ENCODE measurements at places on chromosomes 5 and 9. TPM values are rescaled to one million over a fixed set of nuclear protein-coding genes. Genes with fewer than 3 reads are reported as not detected.

DNA sequence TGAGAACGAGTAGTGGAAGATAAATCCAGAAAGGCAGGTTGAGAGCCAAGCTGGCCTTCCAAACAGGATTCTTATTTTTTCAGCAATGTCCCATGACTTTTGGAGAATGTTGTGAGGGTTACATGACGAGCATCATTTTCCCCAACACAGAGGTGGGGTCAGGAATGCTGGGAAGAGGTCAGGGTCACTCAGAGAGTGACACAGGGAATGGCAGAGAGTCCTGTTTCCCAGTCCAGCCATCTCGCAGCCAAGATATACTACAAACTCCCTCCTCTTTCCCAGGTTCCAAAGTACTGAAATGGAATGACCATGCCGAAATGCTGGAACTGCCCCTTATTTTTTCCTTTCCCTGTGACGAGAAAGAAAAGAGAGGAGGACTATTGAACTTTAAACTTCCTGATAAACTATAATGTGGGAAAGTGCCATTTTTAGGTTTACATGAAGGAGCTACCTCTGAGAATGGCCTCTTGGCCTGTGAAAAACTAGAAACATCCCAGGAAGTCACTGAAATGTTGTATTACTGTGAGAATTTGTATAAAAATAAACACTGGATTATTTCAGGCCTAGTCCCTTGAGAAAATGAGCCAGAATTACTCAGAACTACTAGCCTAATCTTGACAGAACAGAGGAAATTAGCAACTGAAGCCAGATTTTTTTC is 420.4 kb downstream of the CETN3 start:
- no peak for DNase-seq

DNA sequence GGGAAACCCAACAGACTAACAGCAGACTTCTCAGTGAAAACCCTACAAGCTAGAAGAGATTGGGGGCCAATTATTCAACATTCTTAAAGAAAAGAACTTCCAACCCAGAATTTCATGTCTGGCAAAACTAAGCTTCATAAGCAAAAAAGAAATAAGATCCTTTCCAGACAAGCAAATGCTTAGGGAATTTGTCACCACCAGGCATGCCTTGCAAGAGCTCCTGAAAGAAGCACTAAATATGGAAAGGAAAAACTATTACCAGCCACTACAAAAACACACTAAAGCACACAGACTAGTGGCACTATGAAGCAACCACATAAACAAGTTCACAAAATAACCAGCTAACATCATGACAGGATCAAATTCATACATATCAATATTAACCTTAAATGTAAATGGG is 131.1 kb downstream of the OR2K2 start:
- no peak for DNase-seq

The SLC2A6 gene
- 5.1 TPM for total RNA-seq

DNA sequence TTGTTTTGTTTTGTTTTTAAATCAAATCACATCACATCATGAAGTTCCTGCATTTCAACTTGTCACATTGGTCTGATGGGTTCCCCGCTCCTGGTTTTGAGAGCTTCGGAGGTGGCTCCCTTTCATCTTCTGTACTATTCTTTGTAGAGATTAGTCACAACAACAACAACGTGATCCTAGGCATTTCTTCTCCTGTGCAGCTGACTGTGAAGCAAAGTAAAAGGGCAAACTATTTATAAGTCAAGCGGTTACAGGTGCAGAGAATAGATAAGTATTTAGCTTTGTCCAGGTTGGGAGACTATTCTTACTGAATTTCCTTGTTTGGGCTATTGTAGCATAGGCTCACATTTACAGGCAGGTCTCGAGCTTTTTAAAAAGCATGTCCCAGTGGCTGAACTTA is 197.7 kb upstream of the CDKN2B start:
- DNase-seq: no peak

The LRRC70 gene
- not detected for total RNA-seq

The OR1J2 gene
- total RNA-seq: not detected

DNA sequence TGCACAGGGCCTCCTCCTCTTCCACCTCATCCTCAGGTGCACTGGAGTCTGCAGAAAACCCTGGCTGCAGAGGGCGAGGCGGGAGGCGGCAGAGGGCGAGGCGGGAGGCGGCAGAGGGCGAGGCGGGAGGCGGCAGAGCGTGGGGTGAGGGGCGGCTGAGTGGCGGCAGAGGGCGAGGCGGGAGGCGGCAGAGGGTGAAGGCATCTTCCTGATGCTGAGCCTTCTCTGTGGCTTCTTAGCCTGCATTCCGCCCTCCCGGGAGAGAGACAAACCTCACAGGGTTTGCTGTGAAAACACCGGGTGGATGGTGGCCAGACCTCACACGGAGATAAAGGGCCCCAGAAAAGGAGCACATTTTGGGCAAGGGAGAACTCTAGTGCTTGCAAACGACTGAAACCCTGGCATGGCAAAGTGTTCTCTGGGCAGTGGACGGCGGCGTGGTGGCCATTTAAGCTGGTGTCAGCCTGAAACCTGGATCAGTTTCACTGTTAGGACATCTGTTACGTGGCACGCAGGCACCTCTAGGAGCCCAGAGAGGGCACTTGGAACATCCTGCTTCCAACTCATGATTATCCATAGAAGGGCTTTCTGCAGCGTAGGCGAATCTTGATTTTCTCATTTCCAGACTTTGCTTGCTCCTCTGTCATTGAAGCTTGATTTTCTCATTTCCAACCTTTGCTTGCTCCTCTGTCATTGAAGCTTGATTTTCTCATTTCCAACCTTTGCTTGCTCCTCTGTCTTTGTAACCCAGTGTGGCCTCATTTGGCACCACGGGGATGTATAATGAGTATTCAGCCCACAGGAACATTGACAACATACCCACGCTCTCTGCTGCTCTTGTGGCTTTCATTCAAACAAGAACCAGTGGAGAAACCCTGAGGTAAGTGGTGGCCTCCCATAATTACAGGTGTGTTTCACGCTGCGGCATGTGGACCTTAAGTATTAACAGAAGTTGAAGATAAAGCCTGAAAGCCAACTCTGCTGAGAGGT is 16.3 kb upstream of the PLEKHG4B start:
- DNase-seq: no peak

GRCh38 chr9:127049581-127049980 is 72.9 kb downstream of the ANGPTL2 start:
- DNase-seq: no peak

The ARL15 gene
- total RNA-seq: 15.3 TPM

DNA sequence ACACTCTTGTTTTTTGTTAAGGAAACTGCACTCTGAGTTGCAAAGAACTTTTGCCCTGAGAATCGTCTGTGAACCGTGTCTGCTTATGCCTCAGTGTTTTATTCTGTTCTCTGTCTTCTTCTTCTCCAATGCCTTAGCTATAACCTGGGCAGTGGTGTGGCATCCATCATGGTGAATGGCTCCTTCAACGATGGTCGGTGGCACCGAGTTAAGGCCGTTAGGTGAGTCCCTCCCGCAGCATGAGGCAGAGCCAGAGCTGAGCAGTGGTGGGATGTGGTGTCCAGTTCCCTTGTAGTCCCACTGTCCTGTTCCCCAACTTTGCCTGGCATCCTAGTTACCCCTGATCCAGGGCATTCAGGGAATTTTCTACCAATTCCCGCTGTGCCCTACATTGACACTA is 98.3 kb downstream of the LIFR start:
- DNase-seq: no peak

GRCh38 chr5:59810041-59810440 is 83.5 kb downstream of the PDE4D start:
- peak; percentile 78 for DNase-seq

The NUTM2F gene
- not detected for total RNA-seq

- DNase-seq: no peak
These were observed 457.2 kb upstream of the ACTBL2 start for GRCh38 chr5:57939771-57940170.

DNA sequence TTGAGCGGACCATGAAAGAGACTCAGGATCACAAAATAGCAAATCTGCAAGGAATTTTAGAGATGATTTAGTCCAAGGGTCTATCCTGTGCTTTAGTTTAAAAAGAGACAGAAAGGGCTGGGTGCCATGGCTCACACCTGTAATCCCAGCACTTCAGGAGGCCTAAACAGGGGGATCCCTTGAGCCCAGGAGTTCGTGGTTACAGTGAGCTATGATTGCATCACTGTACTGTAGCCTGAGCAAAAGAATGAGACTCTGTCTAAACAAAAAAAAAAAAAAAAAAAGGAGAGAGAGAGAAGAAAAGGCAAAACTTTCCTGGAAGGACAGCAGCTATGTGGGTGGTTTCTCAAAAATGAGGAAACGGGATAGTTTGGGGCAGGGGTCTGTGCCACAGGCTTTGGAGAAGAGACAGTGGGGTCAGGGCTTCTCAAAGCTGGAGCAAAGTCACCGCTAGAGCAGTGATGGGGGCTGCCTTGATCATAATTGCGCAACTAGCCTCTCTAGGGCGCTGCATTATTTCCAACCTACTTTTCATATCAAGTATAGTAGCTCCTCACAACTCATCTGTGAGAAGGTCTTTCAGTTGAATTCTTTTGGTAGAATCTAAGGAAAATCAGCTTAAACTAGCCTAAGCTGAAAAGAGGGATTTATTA is 8.5 kb upstream of the ANKH start:
- peak; percentile 50 for DNase-seq

DNA sequence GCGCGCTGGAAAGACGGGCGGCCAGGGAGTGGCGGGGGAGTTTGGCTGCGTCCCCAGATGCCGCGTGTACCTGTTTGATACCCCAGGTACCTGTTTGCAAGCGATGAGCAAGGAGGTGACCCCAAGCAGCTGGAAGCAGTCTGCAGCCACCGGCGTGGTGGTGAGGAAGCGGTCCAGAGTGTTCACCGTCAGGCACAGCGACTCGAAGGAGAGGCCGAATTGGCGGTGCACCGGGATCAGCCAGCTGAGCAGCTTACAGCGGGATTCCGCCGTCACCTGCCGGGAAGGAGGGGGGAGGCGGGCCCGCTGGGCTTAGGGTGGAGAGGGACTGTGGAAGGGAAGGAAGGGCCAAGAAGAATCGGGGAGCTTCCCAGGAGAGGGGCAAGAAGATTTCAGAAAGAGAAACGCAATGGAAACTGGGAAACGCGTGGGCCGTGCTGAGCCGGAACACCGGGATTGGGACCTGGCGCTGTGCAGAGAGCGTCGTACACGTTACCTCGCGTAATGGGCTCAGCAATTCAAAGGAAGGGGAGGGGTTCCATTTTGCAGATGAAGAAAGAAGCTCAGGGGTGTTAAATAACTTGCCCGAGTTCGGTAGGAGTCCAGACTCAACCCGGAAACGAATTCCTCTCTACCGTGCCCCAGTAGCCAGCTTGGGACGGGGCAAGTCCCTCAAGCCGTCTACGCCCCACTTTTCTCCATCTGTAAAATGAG is 980 bp downstream of the CCNO start:
- no peak for DNase-seq

DNA sequence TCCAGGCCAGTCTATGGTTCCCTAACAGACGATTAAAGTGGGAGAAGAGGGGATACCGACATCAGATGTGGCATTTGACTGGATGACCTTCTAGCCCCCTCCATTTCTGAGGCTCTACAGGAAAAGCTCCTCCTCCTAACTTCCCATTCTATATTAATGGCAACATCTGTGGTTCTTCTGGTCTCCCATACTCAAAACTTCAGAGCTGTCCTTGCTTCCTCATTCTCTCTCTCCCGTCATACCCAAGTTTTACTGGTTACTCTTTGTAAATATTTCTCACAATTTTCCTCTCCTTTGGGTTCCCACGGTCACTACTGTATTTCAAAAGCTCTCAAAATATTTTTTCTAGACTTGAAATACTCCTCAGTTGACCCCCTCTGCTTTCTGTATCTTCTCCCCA is 36.0 kb upstream of the IL7R start:
- no peak for DNase-seq

DNA sequence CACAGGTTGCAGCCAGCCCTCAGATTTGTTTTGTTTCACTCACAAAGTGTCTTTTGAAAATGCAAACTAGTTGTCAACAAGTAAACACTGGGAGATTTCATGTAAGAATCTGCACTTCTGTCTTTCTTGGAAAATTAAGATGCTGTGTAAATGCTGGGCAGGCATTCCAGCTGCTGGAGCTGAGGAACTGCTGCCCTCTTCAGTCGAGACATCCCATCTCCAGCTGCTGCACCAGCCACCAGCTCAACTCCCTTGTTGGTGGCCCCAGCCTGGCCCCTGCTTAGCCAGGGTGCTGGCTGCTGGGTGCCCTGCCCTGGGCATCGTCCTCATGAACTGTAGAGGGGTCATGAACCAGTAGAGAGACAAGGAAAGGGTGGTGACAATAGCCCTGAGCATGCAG is 33.1 kb upstream of the AFAP1L1 start:
- DNase-seq: no peak

The PIP5K1B gene
- not detected for total RNA-seq

DNA sequence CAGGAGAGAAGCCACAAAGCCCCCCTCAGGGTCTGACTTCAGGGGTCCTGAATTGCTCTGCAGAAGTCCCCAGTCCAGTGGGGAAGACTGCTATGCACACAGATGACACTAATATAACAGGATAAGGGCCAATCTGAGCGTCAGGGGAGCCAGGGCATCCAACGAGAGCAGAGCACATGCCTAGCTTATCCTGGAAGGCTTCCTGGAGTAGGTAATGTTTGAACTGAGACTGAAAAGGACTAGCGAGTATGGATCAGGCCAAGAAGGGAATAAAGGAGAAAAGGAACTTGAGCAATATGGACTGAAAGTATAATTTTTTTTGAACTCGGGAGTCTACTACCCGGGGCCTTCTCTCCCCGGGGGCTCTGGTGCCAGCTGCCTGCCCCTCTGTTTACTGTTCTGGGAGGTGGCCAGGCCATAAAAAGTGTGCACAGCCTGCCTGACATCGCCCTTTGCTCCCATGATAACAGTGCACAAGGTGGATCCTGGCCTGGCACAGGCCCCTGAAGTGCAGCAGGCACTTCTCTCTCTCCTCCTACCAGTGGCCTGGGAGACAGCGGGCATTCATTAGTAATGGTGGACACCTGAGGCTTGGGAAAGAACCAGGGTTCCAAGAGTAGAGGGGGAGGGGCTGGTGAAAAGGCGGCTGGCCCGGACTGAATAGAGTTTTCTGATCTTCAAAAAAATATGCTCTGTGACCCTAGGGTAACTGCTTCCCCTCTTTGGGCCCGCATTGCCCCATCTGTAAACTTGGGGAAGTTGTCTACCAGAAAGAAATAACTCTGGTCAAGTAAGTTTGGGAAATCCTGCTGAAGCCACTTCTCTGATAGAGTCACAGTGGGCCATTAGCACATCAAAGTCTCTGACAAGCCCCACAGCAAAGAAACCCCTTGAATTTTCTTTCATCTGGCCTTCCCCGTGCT is 4.6 kb upstream of the SLC6A7 start:
- DNase-seq: no peak

All from H4 (cell line).